Activated naive CD4-positive, alpha-beta T cell treated with anti-CD3 and anti-CD28 coated beads for 36 hours (primary cell): ENCODE measurements at places on chromosomes 4 and X. TPM values are rescaled to one million over a fixed set of nuclear protein-coding genes. Genes with fewer than 3 reads are reported as not detected.
A peak's percentile ranks its signal among the peaks of the same experiment; 100 is the strongest.

- no peak for DNase-seq
Observed at GRCh38 chr4:182695842-182696241, 221.3 kb downstream of the DCTD start.

DNA sequence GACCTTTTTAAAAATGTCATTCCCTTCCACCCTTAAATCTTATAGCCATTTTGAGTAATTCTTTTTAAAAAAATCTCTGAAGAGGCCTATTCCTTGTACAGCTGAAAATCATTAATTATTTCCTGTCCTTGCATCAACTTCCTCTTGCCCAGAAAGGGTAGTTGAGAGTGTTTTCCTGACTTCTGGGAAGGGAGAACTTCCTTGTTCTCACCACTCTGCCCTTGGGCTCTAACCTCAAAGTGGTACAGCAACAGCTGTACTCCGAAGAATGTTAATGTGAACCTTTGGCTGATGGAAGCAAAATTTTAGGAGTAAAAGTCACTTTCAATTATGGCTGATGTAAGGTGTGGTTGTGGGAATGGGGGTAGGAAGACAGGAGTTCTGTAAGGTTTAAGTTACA lies 15.1 kb upstream of the FABP2 start:
- DNase-seq = no peak

- no peak for DNase-seq
Observed at GRCh38 chr4:26076896-26077295, 162.9 kb downstream of the SMIM20 start.

DNA sequence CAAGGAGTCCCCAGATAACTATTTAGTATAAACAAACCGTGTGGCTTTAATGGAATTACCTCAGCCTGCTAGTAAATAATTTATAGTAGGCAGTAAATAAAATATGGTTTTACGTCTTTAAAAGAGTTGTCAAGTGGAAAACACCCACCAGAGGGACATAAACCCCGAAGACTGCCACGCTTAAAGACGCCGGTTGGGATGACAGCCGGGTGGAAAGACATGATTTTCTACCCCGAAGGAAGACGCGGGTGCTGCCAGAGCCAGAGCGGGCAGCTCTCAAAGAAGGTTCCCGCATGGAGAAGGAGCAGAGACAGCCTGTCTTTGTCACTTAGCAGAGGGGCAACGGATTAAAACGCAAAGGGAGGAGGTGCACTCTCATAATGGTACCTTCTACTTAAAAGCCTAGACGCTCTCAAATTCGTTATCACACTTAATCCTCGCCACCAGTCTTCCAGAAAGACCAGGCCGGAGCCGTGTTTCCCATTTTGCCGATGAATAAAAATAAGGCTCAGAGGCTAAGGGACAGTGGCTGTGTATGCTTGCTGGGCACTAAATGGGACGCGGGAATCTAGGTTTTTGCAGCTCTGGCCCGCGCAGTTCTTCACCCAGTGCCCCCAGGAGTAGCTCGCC lies 140.5 kb upstream of the ZIC3 start:
- no peak for DNase-seq

The SATL1 gene
- total RNA-seq = not detected

DNA sequence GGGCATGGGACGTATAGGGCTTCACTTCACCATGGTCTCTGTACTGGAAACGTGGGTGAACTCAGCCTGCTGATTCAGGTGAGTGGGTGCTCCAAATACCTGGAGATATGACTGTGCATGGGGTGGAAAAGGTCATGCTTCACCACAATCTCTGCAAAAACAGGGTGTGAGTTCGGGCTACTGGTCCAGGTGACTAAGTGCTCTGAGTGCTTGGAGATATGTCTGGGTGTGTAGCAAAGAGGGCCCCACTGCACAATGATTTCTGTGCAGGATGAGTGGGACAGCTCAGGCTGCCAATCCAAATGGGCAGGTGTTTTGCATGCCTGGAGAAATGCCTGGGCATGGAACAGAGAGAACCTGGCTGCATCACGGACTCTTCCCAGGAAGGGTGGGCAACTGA lies 11.2 kb upstream of the CPXCR1 start:
- DNase-seq = no peak

- DNase-seq = peak; percentile 56
Observed at GRCh38 chrX:1466971-1467561, 14.4 kb upstream of the ASMTL start.

DNA sequence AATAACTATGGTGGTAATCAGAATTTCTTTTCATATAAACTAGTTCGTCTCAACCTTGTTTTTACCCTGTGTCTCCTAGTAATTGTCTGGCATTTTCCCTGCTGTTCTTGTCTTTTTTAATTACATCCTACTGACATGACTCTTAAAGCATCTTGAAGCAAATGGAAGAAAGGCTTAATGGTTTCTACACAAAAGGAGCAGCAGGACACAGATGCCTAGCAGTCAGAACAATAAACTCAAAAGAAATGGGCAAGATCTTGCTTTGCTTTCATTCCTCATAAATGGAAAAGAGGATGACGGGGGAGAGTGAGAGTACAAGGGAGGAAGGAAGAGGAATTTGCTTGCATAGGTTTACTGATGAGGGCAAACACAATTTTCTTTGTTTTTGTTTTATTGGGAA lies 293.2 kb upstream of the EMCN start:
- no peak for DNase-seq

The RBMXL3 gene
- not detected for total RNA-seq

DNA sequence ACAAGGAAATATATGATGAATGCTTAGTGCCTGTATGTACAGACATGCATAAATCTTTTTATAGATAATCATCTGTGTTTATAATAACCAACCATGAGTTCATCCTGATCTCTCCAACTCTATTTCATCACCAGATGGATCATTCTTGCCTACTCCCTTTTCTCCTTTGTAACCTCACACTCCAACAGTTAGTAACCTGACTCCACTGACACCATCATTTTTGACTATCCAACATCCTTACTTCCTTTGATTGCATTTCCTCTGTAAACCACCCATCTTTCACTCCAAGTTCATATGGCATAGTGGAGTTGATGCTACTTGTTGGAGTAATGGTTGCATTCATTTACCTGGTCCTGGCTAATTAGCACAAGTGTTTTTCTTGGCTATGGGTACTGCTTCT lies 170.6 kb downstream of the ZNF330 start:
- DNase-seq = no peak

DNA sequence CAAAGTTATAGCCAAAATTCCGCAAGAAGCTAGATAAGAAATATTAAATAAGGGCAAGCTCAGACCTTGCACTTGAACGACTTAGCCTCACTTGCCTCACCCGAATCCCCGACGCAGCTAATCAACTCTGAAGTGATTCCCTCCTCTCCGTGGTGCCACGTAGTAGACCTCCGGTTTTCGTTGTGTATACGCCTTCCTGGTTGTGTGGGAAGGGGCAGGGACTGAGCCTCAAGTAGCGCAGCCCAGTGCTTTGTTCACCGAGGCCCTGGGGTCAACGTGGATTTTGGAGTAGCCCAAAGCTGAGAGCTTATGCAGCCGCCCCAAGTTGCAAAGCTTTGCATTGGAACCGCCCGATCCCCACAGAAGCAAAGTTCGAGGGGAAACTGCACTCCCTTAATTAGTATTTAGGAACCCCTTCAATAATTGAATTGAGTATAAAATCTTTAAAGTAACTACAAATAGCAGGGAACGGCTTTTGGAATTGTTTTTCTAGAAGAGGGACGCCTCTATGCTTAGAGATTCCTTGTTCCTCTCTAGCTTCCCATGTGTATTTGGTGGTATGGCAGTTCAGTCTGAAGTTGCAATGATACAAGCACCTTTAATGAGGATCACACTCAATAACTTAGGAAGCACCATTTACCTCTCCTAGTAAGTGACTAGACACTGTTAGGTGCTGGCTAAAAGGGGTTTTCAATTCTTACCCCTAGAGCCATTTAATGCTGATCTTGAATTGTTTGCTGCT lies 55.7 kb downstream of the LINC00632 start:
- DNase-seq = no peak

DNA sequence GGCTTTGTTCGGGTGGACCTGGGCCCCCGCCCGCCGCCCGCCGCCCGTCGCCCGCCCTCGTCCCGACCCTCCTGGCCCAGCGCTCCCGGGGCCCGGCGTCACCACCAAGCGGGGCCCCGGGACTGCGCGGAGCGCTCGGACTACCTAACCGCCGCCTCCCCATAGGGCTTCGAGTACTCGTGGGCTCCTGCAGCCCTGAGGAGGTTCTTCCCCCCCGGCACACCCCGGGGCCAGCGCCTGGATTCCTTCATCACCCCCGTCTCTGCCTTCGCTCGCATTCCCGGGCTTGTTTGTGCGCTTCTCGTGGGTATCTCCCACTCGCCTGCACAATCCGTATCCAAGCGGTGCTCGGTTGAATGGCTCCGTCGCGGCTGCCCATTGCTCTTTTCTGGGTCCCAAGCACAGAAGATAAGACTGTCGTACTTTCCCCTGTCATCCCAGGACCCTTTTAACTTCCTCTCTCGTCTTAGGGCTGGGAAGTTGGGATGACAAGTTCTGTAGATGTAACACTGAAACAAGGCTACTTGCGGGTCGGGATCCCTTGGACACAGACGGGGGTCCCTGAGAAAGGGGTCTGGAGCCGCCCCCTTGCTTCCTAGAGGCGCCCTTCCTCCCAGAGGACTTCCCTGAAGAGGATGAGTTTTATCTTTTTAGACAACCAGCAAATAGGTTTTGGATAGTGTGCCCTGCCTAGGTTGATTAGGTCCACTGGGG lies 565 bp downstream of the MOB1B start:
- DNase-seq = peak; percentile 32

GRCh38 chr4:142112451-142112850 lies 476.1 kb downstream of the IL15 start:
- DNase-seq = no peak
